Thoracic aorta (tissue), 2 donors: ENCODE measurements at places on chromosomes 2 and 18.

GRCh38 chr18:21452796-21453510, 147.6 kb downstream of the ESCO1 start:
- DNase-seq, result no peak

- DNase-seq, result no peak
Observed at GRCh38 chr2:42052702-42053481, 5.1 kb downstream of the PKDCC start.

DNA sequence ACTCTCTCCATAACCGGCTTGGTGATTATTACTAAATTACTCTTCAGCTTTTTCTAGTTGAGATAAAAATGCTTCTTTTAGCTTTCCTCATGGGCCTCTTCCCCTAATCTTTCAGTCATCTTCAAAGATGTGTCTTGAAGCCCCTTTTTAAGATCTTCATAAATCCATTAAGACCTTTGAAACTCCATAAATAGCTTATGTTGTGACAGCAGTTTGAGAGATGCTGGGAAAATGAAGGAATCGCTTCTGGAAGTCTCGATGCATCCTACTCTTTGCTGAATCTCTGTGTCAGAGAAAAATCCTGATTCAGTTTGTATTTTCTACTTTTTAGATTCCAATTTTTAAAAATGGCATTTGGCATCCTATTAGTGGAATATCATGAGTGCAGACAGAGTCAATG, 13.0 kb downstream of the SCYGR4 start:
- DNase-seq, result no peak

DNA sequence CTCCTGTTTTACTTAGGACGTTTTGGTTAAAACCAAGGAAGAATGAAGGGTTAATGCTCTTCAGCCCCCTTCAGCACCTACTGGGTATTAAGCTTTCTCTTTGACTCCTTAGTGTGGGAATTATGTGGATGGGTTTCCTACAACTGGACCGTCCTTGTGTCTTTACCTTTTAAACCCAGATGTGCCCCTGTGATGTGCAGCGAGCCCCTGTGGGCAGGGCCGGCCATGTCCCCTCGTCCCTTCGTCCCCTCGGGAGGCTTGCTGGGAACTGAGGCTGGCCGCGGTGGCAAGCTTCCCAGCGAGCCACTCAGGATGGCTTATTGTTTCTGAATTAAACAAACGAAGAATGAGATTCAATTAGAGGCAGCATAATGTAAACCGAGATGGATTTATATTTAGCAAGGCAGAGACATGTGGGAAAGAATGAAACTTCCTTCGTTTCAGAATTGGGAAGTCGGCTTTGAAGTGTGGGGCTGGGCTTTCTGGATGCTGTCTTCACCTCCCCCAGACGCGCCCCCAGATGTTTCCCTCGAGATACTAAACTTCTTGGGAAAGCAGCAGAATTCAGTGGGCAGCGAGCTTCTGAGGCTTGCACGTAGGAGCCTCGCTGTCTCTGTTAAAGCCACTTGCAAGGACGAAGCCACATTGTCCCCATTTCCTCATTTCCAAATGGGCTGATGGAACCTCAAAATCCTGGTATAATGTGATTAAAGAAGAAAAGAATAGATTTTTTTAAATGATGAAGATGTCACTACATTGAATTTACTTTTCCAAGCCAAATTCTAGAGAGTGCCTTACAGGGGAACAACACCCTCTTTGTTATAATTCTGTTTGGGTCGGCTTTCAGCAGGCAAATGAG, 146.0 kb downstream of the VAPA start:
- no peak for DNase-seq

DNA sequence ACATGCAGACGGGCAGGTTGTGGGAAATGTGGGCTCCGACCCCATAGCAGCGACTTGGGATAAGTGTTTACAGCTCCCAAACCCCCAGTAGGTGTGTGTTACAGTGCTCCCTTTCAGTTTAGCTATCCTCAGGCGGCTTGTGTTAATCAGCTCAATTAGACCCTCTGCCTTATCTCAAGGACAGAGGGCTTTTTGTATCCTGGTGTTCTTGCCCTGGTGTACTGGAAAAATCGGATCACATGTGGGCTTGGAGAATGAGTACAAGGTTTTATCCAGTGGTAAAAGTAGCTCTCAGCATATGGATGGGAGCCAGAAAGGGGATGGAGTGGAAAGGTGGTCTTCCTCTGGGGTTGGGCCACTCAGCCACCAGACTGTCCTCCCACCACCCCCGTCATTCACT, 264.7 kb upstream of the SYT4 start:
- no peak for DNase-seq

DNA sequence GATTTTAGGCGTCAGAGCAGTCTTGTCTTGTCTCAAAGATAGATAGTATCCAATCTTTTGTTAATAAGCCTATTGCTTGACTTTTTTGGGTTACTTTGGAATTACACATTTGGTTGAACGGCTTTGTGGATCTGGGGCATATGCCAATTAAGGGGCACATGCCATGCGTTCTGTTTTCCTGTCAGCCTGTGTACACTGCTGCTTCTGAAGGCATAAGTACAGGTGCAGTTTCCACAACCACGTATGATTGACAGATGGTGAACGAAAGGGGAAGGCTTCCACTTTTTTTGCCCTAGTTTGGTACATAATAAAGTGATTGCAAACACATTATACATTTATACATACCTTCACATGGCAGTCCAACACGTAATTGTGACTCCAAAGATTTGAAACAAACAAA, 102.3 kb downstream of the RAPH1 start:
- no peak for DNase-seq

DNA sequence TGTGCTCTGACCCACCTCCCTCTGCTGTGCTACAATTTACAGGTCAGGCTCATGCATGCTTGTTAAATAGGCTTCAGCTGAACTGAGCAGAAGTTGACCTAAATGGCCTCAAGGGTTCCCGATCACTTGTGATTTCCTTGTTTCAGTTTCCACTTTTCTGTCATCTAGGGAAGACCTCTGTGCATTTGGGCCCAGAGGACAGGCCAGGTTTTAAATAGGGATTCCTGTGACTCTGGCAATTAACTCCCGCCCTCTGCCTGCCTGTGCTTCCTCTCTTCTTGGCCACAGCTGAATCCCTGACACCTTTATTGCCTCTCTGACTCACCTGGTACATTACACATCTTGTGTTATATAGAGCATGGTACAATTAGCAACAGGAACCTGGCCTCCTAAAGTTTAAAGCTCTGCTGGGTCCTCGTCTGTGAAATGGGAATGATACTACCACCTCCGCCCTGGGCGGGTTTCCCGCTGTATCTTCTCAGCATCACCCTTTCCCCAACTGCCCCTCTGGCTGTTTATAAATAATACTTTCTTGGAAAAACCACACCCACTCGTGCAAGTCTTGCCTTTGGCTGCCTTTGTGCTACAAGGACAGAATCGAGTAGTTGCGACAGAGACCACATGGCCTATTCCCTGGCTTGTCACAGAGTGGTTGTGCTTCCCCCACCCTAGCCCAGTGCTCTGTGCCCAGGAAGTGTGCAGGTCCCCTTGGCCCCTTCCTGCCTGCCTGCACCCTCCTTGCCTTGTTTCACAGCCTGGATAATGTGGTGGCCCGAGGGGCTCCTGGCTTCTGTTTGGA, 7.9 kb downstream of the CABLES1 start:
- DNase-seq, result no peak

- DNase-seq, result no peak
Observed at GRCh38 chr2:212157012-212157411, 381.6 kb downstream of the ERBB4 start.

DNA sequence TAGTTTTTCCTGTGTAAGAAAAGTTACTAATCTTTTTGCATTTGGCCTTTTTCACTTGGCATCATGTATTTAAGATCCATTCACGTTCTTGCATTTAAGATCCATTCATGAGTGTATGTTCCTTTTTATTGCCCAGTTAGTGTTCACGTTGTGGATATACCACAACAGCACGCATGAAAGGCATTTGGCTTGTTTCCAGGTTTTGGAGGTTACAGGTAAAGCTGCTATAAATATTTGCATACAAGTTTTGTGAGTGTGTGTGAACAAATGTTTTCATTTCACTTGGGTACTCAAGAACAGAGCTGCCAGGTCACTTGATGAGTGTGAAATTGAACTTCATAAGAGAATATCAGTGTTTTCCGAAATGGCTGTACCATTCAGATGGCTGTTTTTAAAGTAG, 121.2 kb downstream of the CCBE1 start:
- DNase-seq, result no peak

DNA sequence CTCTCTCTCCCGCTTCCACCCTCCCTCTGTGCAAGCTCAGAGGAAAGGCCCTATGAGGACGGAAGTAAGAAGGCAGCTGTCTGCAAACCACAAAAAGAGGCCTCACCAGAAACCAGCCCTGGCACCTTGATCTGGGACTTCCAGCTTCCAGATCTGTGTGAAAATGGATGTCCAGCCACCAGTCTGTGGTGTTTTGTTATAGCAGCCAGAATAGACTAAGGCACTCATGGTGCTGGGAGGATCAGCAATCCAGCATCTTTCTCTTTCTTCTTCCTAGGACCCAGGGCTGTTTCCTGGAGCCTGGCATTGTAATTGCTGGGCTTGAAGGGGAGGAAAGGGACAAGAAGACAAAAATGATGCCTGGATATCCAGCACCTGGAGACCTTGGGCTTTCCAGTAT, 122.5 kb downstream of the SOCS6 start:
- no peak for DNase-seq

DNA sequence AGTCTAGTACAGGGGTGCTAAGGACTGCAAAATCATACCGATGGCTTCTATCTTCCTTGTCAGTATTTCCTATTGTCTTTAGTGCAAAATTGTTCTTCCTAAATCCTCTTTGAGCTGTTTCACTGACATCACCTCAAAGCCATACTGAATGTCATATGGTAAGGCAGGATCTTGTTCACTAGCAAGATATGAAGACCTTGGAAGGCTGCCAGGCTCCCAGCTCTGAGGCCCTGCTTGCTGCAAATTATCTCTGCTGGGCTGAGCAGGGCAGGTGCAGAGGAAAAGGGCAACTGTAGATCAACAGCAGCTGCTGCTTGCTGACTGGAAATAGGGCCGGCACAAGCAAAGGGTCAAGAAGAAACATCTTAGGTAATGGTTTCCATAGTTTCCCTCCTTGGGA, 58.2 kb downstream of the PMAIP1 start:
- no peak for DNase-seq

DNA sequence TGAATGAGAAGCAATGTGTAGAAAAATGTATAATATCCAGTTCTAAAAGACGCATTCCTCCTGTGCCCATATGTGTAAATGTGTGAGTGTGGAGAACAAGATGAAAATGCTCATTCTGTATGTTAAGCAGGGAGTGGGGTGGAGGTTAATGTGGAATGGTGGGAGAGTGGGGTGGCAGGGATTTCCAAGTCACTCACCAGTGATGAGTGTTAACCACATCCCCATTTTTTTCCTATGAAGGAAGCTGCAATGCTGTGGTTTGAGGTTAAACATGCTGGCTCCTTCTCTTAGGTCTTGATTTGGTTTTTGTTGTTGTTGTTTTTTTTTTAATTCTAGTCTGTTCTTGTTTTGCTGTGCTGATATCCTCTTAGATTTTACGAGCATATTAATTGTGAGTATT, 169.4 kb downstream of the NEDD4L start:
- DNase-seq, result no peak

GRCh38 chr2:109372171-109372568, 241.6 kb downstream of the SEPTIN10 start:
- DNase-seq, result no peak

DNA sequence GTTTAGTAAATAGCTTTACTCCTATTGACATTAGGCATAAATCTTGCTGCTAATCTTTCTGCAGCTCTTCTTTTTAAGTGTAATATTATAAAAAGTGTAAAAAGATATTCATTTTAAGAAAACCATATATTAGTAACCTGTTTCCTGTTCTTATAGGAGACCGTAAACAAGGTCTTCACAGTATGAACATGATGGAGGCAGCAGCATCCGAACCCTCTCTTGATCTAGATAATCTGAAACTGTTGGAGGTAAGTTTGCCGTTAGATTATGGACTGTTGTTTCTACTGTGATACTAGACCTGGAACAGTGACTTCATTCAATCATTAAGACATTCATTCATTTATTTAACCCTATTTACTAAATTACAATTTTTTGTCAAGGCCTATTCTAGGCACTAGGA, 120.0 kb upstream of the FAM117B start:
- no peak for DNase-seq

GRCh38 chr2:201984800-201985525, 48.7 kb upstream of the FZD7 start:
- DNase-seq, result no peak

GRCh38 chr2:34519659-34520058, 920.6 kb upstream of the FAM98A start:
- DNase-seq, result no peak

DNA sequence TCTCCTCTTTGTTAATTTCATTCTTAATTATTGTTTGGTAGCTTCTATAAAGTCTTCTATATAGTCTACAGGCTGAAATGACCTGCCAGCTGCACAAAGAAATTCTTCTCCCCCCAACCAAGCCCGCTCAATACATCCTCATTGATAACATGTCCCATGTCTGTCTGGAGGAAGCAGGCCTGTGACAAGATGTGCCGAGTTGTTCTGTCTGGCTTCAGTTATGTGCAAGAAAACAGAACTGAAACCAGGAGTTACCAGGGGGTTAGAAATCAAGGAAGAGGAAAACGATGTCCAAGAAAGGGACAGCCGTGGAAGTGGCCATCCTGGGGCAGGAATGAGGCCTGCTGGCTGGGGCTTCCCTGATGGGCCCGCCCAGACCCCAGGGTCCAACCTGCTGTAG, 57.6 kb downstream of the MTCL1 start:
- DNase-seq, result no peak

DNA sequence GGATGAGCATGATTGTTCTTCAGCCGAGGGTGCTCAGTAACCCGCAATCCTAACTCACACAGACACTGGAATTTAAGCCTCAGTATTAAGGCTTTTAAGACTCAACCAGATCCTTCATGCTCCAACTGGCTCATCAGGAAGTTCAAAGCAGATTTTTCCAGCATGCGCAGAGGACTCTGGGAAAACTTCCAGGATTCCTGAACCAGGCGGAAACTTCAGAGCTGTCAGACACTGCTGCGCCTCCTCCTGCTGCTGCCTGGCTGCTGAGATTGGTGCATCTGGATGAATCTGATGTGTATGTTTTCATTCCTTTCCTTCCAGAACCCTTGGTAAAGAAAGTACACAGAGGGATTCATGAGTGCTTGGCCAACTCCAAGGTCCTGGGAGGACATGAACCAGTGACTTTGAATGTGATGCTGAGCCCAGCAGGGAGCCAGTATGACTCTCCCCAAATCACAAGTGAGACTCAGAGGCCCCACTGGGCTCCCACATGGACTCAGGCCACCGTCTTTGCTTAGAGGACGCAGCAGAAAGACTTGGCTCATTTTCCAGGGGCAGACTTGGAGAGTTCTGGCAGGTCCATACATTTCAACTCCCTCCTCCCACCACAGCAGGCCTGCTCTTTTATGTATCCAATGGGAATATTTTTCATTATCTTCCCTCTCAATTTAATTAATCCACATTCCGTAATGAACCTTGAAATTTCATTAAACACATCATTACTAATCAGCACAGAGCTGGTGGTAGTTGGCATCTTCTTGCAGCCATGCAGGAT, 143.5 kb upstream of the HDAC4 start:
- no peak for DNase-seq

- no peak for DNase-seq
Observed at GRCh38 chr2:129483366-129483765, 496.1 kb upstream of the RAB6C start.

GRCh38 chr18:12811191-12811950, 72.7 kb downstream of the PTPN2 start:
- DNase-seq, result no peak

GRCh38 chr2:209687323-209687969, 84.2 kb upstream of the UNC80 start:
- no peak for DNase-seq
